Activated T-cell treated with anti-CD3 and anti-CD28 coated beads, Interleukin-2, amount 50 U/mL, for 72 hours (primary cell): ENCODE measurements at places on chromosomes 13 and 19. TPM values are rescaled to one million over a fixed set of nuclear protein-coding genes. Genes with fewer than 3 reads are reported as not detected.

GRCh38 chr13:86731987-86732386 is 932.8 kb upstream of the SLITRK6 start:
- H3K36me3 ChIP-seq = peaks cover 4% of the 10 kb centered on the region
- H3K4me1 ChIP-seq = no peaks in the 10 kb centered on the region
- no peak for DNase-seq
- no peak overlapping the region for H3K27ac ChIP-seq
- no peak overlapping the region for H3K4me3 ChIP-seq

DNA sequence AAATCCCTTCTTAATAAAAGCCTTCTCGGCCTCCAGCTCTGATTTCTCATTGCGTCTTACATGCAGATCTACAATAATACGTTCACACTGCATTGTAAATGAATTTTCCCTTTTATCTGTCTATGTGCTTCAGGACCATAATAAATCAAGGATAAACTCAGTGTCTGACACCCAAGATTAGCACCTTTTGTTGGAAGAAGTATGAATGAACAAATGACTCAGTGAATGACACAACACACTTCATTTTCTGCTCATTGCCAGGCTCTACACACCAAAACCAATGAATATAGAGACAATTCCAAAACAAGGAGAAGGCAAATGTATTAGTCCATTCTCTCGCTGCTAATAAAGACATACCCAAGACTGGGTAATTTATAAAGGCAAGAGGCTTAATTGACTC is 1224.4 kb downstream of the EFNB2 start:
- no peak overlapping the region for H3K27ac ChIP-seq
- H3K4me1 ChIP-seq = no peaks in the 10 kb centered on the region
- no peaks in the 10 kb centered on the region for H3K36me3 ChIP-seq
- no peak overlapping the region for H3K4me3 ChIP-seq
- DNase-seq = no peak
- no peaks in the 10 kb centered on the region for H3K27me3 ChIP-seq

Gene ZNF558
- 52.2 TPM for total RNA-seq

Gene CLEC4G
- total RNA-seq = not detected

Gene ETV2
- total RNA-seq = 2.5 TPM

Gene ICAM5
- 3.8 TPM for total RNA-seq
